ENCODE measurements at places on chromosomes 12 and 14. TPM values are rescaled to one million over a fixed set of nuclear protein-coding genes. Genes with fewer than 3 reads are reported as not detected.

GRCh38 chr14:61563880-61564617 lies 131.3 kb upstream of the HIF1A start:
- no peak for DNase-seq

- no peak for DNase-seq
Observed at GRCh38 chr14:98951031-98951430, 321.0 kb downstream of the BCL11B start.

Gene SLC25A47
- polyA plus RNA-seq, result not detected

Gene MORN3
- 0.40 TPM for polyA plus RNA-seq

GRCh38 chr12:109154451-109155438 lies 38.4 kb downstream of the ACACB start:
- no peak for DNase-seq

Gene CCDC177
- polyA plus RNA-seq, result 0.31 TPM

DNA sequence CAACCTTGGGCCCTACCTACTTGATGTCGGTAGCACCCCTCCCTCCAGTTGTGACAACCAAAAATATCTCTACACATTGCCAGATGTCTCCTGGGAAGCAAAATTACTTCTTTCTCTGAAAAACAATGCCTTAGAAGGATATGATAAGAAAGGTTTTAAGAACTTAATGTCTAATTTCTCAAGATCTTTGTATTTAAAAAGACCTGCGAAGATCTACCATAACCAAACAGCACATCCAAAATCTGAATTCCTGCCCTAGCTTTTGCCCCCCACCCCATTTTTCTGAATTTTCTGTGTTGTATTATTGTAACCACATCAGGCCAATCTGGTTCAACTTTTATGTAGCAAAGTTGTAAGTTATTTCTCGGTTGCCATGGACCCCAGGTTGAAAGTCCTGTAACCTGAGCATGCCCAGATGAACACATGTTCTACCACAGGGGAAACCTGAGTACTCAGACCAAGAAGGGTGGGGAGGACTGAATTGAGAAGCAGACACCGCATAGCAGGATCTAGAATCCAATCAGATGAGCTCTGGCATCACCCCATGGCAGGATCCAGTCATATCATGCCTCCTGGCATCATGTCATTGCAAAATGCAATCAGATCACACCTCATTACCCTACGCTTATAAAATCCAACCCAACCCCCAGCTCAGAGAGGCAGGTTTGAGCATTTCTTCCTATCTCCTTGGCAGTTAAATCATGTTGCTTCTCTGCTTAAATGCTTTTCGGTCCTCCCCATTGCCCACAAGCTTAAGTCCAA lies 8.7 kb downstream of the TMEM253 start:
- no peak for DNase-seq

GRCh38 chr12:18797604-18798003 lies 59.7 kb downstream of the CAPZA3 start:
- no peak for DNase-seq

GRCh38 chr14:75339059-75339458 lies 60.4 kb downstream of the FOS start:
- DNase-seq, result no peak

Gene DEGS2
- polyA plus RNA-seq, result 19.4 TPM

- DNase-seq, result no peak
Observed at GRCh38 chr12:112543751-112544150, 125.0 kb downstream of the PTPN11 start.

- DNase-seq, result no peak
Observed at GRCh38 chr14:96256407-96256806, 397 bp downstream of the BDKRB1 start.

DNA sequence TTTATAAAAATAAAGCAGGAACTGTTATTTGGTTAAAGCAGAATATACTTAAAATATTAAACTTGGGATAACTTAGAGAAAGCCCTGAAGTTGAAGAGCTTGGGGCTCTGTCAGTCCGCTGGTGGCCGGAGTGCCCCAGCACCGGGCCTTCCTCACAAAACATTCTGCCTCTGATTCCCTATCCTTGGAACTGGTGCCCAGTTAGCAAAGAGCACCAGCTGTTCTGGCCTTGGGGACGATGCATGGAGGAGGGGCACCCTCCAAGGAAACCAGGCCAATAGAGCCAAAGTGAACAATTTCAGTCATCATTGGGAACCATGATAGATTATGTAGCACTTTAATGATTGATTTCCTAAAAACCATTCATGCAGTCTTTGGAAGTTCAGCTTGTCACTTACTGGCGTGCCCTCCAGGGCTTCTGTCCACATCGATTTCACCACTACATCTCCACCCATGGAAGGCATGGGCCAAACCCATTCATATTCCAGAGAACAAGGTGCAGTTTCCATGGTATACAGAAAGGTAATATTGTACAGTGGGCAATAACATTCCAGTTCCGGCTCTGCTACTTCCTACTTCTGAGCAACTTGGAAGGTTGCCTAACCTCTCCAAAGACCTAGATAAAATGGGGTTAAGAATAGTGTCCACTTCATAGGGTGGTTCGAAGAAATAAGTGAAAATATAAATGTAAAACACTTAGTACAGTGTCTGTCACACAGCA lies 145.9 kb downstream of the ETV6 start:
- DNase-seq, result no peak

Gene IGF1
- polyA plus RNA-seq, result 2.8 TPM

DNA sequence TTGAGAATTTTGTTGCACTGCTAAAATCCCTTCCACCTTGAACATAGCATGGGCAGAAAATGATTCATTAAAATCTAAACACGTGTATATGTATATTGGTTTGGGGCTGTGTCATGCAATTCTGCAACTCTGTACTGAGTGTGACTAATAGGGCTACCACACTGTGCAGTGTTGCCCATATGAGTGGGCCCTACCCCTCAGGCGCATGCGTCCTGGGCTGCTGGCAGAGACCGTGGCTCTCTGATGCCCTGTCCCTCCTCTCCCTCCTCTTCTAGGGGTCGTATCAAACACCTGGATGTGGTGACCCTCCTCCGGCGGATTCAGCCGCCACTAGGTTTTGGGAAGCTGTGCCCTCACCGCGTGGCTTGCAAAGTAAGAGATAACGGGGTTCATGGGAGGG lies 128.4 kb upstream of the FKBP4 start:
- DNase-seq, result no peak

- no peak for DNase-seq
Observed at GRCh38 chr12:110252716-110253115, 28.3 kb upstream of the ATP2A2 start.

DNA sequence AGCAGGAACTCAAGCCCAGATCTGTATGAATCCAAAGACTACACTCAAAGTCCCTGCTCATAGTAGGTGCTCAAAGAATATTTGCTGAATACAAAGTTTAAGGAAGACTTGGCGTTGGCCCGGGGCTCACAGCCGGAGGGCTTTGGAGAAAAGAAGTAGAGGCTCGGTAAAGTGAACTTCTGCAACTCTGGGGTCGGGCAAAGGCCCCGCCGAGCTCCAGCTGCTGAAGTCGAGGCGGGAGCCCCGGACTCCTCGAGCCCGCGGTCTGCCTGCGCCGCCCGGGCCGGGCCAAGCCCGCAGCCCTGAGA lies 335 bp downstream of the GCN1 start:
- no peak for DNase-seq

- no peak for DNase-seq
Observed at GRCh38 chr14:61178226-61179060, 102.7 kb downstream of the TMEM30B start.

GRCh38 chr12:124213666-124214347 lies 81.1 kb upstream of the RFLNA start:
- no peak for DNase-seq

DNA sequence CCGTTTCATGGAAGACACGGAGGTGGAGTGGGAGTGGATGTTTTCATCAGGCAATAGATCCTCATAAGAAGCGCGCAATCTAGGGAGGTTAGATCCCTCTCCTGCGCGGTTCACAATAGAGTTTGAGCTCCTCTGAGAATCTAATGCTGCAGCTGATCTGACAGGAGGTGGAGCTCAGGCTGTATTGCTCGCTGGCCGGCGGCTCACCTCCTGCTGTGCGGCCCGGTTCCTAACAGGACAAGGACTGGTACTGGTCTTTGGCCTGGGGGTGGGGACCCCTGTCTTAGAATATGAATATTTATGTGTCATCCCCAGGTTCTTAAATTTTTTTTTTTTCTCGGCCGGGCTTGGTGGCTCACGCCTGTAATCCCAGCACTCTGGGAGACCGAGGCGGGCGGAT lies 36.7 kb downstream of the PRICKLE1 start:
- no peak for DNase-seq

- DNase-seq, result no peak
Observed at GRCh38 chr14:58907803-58908202, 270.0 kb downstream of the DACT1 start.

DNA sequence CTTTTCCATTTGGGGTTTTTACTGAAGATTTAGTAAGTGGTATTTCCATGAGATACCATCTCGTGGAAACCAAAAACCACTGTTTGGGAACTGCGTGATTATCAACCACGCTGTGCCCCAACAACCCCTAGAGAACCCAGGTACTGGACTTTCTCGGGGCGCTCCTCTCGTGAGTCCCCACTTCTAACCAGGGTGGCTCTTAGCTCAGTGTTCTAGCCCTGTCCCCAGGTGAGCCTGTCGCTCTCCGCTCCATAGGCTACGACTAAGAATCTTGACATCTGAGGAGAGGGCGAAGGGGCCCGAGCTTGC lies 686 bp downstream of the MCRS1 start:
- DNase-seq, result no peak

- DNase-seq, result no peak
Observed at GRCh38 chr14:97713023-97713422, 915.8 kb downstream of the VRK1 start.

- DNase-seq, result no peak
Observed at GRCh38 chr12:108386709-108387360, 47.7 kb upstream of the CMKLR1 start.

- no peak for DNase-seq
Observed at GRCh38 chr12:128654468-128654867, 169.3 kb downstream of the SLC15A4 start.

DNA sequence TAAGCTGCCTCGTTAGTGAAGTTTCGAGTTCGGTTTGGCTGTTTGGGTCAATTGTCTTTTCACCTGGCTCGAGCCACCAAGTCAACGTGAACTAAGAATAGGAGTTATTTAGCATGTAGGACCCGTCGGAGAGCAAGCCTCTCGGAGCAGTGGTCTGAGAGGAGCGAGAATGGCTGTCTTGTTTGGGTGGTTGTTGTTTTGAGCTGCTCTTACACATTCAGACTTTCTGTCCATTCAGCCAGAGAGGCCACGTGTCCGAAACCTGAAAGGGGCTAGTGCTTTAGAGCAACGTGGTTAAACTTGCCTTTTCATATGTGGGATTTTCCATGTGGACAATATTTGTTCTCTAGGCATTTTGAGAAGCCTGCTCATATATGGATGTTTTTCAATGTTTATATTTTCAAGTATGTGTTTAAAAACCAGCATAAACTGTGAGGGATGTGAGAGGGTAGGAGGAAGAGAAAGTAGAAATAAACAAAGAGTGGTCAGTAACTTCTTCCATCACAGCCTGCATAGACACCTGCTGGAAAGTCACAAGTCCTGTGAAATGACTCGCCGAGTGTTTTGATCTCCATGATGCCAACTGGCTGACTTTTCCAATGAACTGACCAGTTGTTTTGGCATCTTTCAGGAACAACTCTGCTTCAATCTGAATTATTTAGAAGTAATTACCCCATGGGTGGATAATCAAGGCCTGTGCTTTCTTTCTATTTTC lies 221.0 kb downstream of the ASCL1 start:
- DNase-seq, result no peak

DNA sequence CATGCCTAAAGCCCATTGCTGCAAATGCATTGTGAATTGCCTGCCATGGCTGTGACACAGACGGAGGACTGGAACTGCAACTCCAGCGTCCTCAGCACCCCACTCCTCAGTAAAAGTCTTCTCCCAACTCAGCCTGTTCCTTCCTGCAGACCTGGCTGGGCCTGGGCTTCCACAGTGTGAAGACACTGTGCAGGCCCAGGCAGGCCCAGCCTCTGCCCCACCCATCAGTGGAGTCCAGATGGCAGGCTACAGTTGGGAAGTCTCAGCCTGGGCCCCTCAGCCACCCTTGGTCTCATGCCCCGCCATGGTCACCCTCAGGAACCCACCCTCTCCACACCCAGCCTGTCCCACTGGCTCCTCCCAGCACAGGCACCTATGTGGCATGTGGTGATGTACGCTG lies 22.0 kb downstream of the VSX2 start:
- DNase-seq, result no peak

Gene WNT1
- not detected for polyA plus RNA-seq

DNA sequence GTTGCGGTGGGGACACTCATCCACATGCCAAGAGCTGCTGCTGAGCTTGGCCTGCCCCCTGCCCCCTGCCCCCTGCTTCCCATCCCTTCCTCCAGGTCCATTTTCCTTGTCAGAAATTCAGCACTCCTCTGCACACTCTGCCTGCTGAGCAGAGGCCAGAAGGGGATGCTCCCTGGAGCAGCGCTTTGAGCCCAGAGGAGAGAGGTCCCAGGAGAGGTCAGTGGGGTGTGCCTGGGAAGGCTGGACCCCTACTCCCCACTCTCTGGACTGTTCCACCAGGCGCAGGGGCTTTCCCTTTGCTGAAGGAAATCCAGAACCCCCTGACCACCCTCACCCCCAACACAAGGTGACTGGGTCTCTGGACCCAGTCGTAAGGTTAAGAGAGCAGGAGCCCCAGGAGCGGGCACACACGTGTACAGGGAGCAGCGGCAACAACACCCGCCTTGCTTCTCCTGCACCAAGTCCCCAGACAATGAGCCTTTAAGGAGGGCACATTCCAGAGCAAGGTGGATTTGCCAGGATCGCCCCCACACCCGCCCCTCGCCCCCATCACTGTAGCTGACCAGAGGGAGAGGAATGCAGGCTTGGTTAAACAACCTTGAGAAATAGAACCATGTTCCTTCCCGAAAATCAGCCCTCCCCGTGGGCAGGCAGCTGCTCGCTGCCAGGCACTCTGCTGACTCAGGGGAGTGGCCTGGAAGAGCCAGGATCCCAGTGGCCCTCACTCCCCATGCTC lies 30.7 kb downstream of the ISCA2 start:
- DNase-seq, result no peak

Gene CIROP
- 0.05 TPM for polyA plus RNA-seq

Gene LRRIQ1
- polyA plus RNA-seq, result 5.0 TPM

Gene KLHL28
- polyA plus RNA-seq, result 14.1 TPM

DNA sequence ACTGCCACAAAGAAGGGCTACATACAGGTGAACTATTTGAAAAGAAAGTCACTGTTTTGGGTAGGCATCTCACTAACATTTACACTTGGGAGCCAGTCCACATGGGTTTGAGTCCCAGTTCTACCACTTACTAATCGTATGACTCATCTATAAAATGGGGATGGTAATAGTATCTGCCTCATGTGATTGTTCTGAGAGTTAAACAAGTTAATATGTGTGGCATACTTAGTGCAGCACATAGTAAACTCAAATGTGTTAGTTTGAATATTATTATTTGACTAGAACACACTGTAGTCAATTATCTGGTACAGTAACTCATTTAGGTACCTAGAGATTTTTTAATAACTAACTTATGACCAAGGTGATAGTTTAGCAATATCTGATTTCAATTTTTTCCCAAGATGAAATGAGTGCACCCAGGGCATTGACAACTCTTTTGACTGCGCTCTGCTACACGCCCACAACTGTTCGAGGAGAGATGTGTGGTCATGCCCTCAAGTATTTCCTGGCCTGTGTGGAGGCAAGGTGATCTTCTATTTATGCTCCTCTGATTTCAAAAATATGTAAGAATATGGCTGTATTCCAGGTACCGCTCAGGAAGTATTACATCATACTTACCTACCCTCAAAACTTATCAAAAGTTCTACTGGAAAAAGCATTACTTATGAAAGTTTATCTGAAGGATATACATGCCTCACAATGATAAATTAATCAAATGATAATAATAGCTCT lies 210.6 kb upstream of the EGLN3 start:
- DNase-seq, result no peak

- DNase-seq, result no peak
Observed at GRCh38 chr12:27506645-27507189, 17.3 kb upstream of the PPFIBP1 start.

Data from left renal pelvis (tissue), 4 donors.